Omental fat pad (tissue), 4 donors: ENCODE measurements at places on chromosomes 3 and 15. TPM values are rescaled to one million over a fixed set of nuclear protein-coding genes. Genes with fewer than 3 reads are reported as not detected.

BMF gene
- total RNA-seq, result 5.8 TPM

DUOXA2 gene
- total RNA-seq, result not detected

DNA sequence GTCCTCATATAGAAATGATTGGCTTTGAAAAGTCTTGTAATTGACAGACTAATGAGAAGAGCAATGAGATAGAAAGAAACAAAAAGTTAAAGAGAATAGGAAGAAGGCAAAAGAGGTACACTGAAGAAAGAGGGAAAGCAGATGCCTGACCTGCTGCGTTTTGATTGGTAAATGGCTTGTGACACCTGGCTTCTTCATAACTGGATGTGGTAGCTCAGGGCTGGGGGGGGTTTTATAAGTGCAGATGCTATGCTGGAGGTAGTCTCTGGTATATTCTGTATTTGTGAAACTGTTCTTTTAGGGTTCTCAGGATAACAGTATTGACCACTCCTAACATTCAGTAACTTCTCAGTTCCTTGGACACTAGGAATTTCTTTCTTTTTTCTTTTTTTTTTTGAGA is 1.4 kb downstream of the STARD9 start:
- DNase-seq, result no peak

- DNase-seq, result no peak
These were observed 30.1 kb downstream of the POPDC2 start for GRCh38 chr3:119630128-119630879.

GRCh38 chr3:193903966-193904365 is 232.0 kb upstream of the HES1 start:
- no peak for DNase-seq

DNA sequence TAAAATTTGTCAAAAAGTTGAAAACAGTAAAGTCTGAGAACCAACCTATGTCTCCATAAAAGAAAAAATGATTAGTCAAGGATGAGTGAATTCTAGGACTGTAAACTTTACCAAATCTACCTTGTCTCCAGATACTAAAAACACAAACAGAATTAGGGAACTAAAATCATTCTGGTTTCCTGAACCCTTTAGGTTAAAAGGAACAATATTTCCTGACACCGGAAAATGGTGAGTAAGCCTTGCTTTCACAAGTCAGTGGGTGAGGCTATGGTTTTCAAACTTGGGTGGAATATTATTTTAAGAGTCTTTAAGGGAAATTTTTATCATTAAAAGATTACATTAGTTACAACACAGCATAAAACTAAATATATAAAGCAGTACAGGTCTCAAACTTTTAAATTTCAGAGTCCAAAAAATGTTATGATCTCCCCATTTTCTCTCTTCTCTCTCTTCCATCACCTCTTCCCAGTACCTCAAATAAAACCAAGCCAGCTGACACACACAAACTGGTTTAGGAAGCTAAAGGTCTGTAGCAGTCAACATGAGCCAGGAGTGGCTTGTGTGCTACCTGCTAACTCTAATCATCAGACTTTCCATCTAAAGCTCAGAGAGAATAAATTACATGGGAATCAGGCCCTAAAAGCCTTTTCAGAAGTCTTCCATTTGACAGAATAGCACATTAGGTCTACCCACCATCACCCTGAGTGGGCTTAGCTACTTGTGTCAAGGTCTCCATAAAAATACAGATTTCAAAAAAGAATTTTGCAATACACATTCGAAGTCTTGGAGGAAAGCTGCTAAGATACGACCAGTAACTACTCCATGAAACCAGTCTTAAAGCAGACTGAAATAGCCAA is 2.2 kb downstream of the SLC12A6 start:
- DNase-seq, result no peak

- no peak for DNase-seq
These were observed 58.7 kb upstream of the TIPARP start for GRCh38 chr3:156615592-156616173.

- DNase-seq, result no peak
These were observed 88.8 kb upstream of the ARHGEF3 start for GRCh38 chr3:56890448-56891091.

DNA sequence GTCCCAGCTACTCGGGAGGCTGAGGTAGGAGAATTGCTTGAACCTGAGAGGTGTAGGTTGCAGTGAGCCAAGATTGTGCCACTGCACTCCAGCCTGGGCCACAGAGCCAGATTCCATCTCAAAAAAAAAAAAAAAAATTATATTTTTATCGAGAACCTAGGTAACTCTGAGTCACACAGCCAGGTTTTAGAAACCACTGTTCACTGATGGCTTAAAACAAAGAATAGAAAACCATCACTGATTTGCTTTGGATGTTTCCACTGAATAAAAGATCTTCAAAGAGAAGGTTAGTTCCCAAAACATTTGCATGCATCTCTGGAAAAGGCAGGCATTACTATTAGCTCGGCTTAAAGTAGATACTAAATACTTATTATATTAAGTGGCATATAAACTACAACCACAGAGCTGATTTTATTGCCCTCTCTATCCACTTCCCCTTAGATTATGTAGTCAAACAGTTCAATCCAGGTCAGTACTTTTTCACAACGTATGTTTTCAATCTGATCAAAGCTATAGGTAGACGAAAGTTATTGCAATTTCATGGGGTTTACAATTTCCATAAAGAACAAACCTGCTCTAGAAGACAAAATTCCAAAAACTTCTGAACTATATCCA is 1.4 kb downstream of the B4GALT4 start:
- DNase-seq, result no peak

- no peak for DNase-seq
These were observed 67.8 kb upstream of the ITGA11 start for GRCh38 chr15:68499620-68500312.

GRCh38 chr3:153242896-153243295 is 80.9 kb downstream of the RAP2B start:
- DNase-seq, result no peak

GRCh38 chr15:68806220-68807060 is 14.3 kb downstream of the ANP32A start:
- no peak for DNase-seq

DNA sequence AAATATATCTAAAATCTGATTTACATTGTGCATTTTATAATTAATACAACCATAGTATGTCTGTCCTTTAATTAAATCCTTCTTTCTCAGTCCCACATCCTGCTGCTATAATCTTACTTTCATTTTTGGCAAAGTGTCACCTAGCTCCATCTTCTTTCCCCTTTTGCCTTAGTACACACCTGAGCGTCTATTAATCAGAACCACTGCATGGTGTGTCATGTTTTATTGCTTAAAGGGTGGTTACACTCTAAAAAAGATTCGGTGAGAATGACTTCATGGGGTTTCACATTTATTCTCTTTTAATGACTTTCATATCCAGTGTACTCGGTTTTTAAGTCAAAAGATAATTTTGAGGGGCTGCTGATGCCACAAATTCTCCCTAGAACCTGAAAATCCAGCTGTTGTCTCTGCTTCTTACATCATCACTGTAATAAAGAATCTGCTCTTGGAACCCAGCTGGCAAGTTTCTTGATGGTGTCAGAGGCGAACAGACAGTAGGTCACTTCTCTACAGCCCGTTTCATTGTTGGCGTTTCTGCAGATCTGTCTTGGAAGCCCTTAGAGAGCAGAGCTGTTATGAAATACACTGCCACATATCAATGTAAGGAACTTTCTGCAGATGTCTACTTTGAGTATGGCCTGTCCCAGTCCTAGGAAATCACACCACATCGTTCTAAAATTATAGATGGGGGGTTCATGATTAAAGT is 99.7 kb downstream of the TIGIT start:
- DNase-seq, result no peak
